Lung (tissue), 17 donors: ENCODE measurements at places on chromosomes 2 and 18. TPM values are rescaled to one million over a fixed set of nuclear protein-coding genes. Genes with fewer than 3 reads are reported as not detected.

The IL1A gene
- total RNA-seq = 1.3 TPM

The APCDD1 gene
- total RNA-seq = 77.4 TPM

The TSPYL6 gene
- total RNA-seq = not detected

The B4GALT6 gene
- total RNA-seq = 4.8 TPM

The UGT1A4 gene
- not detected for total RNA-seq

The ALMS1 gene
- total RNA-seq = 30.5 TPM

The RGPD5 gene
- total RNA-seq = 44.6 TPM

The GALNT13 gene
- total RNA-seq = 1.4 TPM

GRCh38 chr2:12935796-12936195, 219.1 kb downstream of the TRIB2 start:
- DNase-seq = no peak

DNA sequence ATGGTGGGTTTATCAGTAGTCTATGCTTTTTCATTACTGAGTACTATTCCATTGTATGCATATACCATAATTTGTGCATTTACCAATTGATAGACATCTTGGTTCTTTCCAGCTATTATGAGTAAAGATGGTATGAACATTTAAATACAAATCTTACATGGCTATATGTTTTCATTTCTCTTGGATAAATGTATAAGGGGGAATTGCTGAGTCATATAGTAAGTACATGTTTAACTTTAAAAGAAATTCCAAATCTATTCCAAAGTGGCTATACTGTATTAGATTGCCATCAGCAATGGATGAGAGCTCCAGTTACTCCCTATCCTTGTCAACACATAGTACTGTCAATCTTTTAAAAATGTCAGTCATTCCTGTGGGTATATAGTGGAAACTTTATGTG, 243.9 kb downstream of the CDCA7 start:
- DNase-seq = no peak

GRCh38 chr2:154686162-154686561, 12.3 kb upstream of the KCNJ3 start:
- DNase-seq = no peak

DNA sequence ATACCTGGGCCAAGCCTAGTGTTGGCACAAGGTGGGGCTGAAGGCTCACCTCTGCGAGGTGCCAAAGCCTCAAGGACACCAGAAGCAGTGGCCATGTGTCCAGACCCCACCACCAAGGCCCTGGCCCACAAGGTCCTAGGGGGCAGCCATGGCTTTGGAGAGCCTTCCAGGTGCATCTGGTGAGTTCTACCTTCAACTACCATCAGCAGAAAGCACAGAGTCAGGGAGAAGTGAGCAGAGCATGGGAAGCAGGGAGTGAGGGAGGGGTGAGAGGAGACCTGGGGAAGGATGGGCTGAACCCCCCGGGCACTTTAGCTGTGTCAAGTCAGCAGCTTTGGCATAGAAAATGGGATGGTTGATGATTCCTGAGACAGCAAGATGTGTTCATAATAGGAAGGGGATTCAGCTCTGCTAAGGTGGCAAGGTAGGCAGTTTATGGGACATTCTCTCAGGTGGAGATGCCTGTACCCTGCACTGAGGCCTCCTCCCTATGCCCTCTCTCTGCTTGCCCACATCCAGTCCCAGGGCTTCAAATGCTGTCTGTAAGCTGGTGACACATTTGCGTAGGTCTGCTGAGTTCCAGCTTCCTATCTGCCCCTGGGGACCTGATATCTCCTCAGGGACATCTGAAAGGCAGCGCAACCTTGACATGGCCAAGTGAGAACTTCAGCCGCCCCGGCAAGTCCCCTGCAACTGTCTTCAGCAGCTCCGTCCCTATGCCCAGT, 83.4 kb upstream of the RGPD5 start:
- DNase-seq = no peak

GRCh38 chr2:9778012-9778411, 65.3 kb upstream of the TAF1B start:
- no peak for DNase-seq

GRCh38 chr2:203438528-203438927, 96.6 kb downstream of the RAPH1 start:
- no peak for DNase-seq

DNA sequence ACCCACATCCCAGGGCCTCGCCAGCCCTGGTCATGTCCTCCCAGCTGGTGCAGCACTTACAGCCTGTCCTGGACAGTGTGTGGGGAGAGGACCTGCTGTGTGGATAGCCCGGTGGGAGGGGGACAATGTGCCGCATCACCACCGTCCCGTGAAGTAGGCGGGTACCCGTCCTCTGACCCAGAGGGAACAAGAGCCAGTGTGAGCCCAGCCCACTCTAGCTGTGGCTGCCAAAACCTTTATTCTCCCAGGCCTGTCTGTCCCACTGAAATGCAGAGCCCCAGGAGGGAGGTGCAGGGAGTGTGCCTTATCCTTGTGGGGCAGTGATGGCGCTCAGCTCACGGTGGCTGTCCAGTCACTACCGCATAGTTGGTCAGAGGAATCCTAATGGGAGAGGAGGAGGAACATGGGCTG, 1.7 kb downstream of the TRAF3IP1 start:
- no peak for DNase-seq

DNA sequence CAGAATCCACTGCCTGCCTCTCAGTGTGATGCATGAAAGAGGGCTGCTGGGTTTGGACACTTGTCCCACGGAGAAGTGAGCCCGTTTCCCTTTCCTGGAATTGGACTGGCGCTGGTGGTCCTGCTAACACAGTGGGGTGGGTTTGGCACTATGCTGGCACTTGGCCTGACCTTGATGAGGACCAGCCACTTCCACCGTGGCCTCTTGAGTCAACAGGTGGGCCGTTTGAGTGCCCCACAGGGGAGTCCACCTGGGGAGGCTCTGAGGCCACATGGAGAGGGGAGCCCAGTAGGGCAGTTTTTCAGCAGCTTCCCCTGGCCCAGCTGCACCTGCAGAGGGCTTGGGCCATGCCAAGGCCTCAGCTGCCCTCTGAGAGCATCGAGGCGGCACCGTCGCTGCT, 56.5 kb downstream of the MBP start:
- DNase-seq = no peak

GRCh38 chr2:129733579-129733978, 245.9 kb upstream of the RAB6C start:
- DNase-seq = no peak

DNA sequence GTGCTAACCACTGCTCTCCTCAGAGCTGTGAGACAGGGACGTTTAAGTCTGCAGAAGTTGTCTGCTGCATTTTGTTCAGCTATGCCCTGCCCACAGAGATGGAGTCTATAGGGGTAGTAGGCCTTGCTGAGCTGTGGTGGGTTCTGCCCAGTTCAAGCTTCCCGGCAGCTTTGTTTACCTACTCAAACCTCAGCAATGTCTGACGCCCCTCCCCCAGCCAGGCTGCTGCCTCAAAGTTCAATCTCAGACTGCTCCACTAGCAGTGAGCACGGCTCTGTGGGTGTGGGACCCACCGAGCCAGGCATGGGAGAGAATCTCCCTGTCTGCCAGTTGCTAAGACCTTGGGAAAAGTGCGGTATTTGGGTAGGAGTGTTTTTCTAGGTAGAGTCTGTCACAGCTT, 387.8 kb upstream of the SLC39A10 start:
- no peak for DNase-seq

DNA sequence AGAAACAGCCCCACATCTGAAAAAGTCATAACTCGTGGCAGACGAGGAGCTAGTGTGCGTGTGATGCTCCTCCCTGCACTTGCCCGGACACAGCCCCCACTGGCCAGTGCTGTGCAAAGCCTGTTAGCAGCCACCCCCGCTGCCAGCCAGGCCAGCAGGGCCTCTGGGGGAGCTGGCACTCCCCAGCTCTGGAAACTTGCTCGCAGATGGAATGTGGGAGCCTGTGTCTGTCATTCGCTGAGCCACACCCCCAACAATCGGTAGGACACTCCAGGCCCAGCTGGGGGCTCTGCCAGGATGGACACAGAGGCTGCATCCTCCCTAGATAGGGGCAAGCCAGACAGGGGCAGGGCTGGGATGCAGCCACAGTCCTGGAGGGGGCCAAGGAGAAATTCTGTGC, 62.4 kb upstream of the ATG16L1 start:
- no peak for DNase-seq

GRCh38 chr18:50097702-50098101, 97.2 kb downstream of the MYO5B start:
- DNase-seq = no peak

DNA sequence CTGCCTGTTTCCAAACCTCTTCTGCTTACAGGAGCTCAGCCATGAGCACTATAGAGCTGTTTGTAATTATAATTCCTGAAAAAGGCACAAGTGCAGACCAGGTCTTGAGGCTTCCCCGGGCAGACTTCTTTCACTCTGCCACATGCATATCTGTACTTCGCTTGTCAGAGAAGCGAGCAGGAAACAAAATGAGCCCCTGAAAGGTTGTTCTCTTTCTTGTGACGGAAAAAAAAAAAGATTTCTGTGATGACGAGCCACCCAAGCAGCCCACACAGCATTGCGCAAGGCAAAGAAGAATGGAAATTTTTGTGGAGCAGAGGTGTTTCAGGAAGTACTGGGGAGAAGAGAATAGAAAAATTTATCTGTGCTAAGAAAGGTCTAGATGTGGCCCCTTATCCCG, 54.0 kb upstream of the LINC00305 start:
- no peak for DNase-seq

DNA sequence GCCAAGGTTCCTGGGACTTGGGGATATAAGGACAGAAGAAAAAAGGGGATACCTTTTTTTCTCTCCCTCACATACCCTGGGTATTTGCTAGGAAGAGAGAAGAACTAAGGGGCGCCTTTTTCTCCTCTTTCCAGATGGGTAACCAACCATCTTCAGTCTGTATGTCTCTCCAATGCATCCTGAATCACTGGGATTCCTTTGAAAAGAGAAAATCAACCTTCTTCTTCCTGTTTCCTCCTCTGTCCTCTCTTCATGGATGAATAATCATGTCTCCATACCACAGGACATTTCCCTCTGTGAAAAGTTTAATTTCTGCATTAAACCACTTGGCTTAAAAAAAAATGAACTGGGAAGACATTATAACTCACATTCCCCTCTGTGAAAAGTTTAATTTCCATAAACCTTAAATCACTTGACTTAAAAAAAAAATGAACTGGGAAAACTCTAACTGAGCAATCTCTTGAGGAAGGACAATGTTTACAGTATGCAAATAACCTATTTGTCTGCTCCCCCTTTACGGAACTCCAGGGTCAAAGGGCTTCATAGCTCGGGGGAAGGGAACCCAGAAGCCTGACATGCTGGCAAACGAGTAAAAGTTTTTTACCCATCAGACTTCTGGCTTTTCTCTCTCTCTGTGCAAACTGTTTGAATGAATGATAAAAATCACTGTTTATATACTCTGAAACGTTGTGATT, 56.7 kb upstream of the FAM98A start:
- DNase-seq = no peak

DNA sequence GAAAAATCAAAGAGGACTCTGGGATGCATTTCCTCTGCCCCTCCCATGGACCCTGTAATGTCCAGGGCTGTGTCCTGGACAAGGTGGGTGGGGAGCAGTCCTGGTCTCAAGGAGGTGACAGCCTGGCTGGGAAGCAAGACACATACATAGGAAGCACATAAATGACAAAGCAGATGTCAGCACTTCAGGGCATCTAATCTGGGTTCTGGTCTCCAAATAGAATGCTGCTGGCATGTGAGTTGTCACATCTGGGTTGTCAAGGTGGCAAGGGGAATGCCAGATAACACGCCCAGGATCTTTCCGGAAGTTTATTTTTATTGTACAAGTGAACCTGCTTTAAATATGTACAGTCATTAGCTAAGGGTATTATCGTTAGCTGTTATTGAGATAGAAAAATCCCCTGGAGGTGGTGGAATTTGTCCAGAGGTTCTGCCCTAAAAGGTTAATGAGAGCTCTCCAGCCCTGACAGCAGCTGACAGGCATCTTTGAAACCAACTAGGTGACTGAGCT, 5.6 kb downstream of the IL1F10 start:
- DNase-seq = no peak

- no peak for DNase-seq
Observed at GRCh38 chr2:10019602-10020400, 23.5 kb upstream of the KLF11 start.

GRCh38 chr2:203225423-203226039, 13.3 kb upstream of the CYP20A1 start:
- no peak for DNase-seq

GRCh38 chr18:73119574-73119973, 251.8 kb upstream of the NETO1 start:
- DNase-seq = no peak

GRCh38 chr18:80147037-80147417, 38.0 kb downstream of the ADNP2 start:
- no peak for DNase-seq

DNA sequence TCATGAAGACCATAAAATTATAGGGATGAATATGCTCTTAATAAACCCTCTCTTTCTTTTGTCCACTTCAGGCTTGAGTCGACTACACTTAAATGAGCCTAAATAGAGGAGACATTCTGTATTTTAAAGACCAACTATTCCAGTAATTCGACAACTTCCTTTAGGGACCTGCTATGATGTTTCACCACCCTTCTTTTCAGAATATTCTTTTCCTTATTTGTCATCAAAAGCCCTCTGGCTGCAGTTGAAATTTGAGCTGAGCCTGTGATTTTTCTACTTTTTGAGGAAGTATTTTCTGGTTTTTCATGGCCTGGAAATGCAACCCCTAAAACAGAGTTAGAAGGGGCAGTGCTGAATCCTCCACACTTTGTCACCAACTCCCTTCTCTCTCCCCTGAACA, 287.0 kb downstream of the EPHA4 start:
- no peak for DNase-seq

GRCh38 chr2:137672989-137673552, 291.2 kb upstream of the HNMT start:
- peak; percentile 77 for DNase-seq

GRCh38 chr18:70513502-70514171, 224.8 kb downstream of the SOCS6 start:
- DNase-seq = no peak

DNA sequence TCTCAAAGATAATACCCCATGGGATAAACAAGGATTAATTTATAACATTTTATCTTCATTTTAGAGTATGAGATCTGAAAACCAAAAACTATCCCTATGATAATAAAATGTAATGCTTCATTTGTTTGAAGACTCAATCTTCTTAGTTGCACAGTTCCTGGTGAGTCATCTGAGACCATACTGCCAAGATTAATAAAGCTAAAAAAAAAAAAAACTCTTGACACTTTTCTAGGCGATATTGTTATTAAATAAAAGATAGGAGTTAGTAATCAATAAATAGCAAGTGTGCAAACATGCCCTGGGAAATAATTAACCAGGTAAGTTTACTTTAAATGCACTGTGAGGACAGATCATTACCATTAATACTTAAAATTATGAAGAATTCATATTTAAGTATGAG, 83.9 kb downstream of the RPE start:
- no peak for DNase-seq

- DNase-seq = no peak
Observed at GRCh38 chr2:54712516-54712915, 10.9 kb upstream of the EML6 start.

GRCh38 chr18:65760457-65760856, 9.6 kb downstream of the CDH7 start:
- no peak for DNase-seq

DNA sequence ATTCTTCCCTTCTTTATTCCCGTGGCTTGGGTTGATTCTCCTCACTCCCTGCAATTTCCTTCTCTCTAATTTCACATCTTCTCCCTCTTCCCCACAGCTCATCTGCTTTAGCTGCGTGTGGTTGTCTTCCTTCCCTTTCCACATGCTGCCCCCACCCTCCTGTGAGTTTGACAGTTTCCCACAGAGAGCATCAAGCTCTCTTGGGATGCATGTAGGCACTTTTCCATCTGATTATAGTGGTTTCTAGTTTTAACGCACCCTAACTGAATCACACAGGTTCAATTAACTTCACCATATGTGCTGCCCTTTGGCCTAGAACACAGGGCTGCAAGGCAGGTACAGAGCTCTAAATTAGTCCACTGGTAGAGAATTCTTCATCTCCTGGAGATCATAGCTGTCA, 110.5 kb downstream of the TACR1 start:
- no peak for DNase-seq
